CD4-positive, alpha-beta T cell treated with Interleukin-15 for 1 hour (primary cell): ENCODE measurements at places on chromosomes 1 and 21.

DNA sequence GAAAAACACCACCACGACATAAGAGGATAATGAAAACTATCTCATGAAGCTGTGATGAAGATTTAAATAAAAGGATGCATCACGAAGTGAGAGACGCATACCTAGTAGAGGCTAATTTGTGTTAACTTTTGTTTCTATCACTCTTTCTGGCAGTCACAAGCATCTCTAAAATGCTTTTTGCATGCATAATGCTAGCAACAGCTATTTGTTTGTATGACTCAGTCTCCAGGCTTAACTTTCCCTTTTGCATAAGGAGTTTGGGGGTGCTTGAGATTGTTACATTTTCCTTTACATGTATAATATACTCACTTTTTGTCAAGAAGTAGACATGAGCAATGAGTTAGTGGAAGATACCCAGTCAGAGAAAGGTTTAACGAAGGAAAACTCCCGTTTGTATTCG lies 385.4 kb downstream of the DISC1 start:
- no peak for DNase-seq

- DNase-seq = peak; percentile 60
Observed at GRCh38 chr1:11858968-11859871, 475 bp upstream of the NPPB start.

DNA sequence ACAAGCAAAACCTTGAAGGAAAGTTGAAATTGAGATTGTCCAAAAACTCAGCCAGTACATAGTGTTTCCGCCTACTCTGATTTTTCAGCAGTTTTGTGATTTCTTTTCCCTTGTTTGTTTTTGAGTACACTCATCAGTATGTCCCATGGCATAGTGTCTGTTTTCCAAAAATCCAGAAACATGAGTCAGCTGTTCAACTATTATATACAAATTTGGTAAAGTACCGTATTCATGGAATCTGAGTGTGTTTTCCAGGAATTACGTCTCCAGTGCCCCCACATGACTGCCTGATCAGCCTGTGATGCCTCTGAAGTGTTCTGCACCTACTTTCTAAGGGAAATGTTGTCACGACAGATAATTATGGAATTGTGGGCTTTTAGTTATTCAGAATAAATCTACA lies 186.8 kb downstream of the LTN1 start:
- no peak for DNase-seq

DNA sequence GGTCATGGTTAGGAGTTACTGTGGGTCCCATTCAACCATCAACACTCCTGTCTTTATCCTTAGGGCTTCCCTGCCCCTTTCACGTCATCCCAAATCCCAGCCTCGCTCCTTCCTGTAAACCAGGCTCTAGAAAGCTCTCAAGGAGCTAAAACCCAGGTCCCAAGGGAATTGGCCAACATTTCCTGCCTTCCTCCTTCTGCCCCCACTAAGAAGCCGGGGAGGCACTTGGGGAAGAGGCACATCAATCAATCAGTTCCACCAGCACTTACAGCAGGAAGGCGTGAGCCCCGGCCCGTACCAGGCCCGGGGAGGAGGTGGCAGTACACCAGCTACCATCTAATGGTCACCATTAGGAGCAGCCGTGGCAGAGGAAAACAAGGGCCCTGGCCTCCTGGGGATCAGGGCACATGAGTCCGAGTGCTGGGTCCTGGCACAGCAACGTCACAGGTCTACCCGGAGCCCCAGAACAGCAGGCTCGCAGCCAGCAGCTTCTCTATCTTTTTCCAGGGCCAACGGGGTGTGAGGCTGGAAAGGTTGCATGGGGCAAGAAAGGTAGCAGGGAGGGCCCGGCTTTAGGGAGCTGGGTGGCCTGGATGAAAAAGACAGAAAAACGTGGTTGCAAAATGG lies 108.6 kb downstream of the CASZ1 start:
- no peak for DNase-seq

- no peak for DNase-seq
Observed at GRCh38 chr1:218467101-218468072, 122.3 kb downstream of the TGFB2 start.

GRCh38 chr1:77065693-77066342 lies 153.4 kb downstream of the PIGK start:
- no peak for DNase-seq

- peak; percentile 46 for DNase-seq
Observed at GRCh38 chr1:210598135-210598652, 269.5 kb downstream of the HHAT start.

- no peak for DNase-seq
Observed at GRCh38 chr1:163670989-163671757, 349.4 kb downstream of the NUF2 start.

- no peak for DNase-seq
Observed at GRCh38 chr1:232965124-232965911, 14.9 kb downstream of the NTPCR start.

DNA sequence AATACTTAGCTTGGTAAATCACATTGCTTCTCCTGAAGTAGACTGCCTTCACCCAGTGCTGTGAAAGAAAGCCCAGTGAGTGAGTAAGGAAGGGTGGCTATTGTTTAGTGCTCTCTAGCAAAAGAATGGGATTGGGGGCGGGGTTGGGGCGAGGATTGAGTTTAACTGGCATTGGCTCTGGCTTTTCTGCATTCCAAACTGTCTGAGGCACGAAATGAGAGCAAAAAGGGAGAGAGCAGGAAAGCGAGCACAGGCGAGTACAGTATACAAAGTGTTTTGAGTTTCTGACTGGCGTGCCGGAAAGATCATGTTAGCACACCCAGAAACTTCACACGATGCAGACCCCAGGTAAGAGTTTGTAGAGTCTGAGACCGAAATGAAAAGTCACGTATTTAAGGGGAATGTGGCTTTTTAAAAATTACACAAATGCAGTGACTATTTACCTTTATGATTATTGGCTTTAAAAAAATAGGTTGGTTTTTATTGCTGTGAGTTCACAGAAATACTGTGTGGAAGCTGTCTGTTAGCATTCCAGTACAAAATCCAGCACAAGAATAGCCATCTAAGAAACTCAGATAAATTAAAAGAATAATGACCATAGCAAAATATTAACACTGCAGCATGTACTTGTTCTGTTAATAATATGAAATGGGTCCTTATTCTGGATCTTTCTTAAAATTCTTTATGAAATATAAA lies 155.4 kb downstream of the CLEC20A start:
- DNase-seq = no peak

DNA sequence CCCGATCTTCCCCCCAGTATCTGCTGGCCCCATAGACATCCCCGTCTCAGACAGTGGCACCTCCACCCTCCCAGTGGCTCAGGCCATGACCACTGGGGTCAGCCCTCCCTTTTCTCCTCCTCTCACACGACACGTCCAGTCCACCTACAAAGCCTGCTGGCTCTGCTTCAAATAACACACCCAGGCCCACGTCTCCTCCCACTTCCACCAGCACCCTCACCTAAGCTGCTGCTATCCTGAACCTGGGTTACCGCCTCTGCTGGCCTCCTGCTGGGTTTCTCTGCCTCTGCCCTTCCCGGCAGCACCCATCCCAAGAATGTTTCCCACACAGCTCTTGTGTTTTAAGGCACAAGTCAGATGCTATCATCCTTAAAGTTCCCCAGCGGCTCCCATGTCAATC lies 26.0 kb downstream of the MX2 start:
- no peak for DNase-seq

GRCh38 chr1:70462611-70463010 lies 51.5 kb downstream of the CTH start:
- no peak for DNase-seq

- peak; percentile 51 for DNase-seq
Observed at GRCh38 chr1:206725109-206725963, 40.6 kb downstream of the MAPKAPK2 start.

- DNase-seq = no peak
Observed at GRCh38 chr1:3169665-3170356, 100.8 kb downstream of the PRDM16 start.

DNA sequence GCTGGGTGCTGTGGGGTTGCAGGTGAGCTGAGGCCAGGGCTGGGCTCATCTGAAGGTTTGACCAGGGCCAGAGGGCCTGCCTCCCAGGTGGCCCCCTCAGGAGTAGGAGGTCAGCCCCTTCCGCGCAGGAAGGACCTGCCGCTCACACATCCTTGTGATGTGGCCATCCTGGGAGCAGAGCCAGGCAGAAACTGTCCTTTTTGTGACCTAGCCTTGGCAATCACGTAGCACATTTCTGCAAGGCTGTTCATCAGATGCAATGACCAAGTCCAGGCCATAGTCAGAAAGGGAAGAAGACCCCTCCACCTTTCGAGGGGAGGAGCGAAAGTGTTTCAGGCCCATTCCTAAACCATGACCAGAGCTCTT lies 55.5 kb upstream of the TRAPPC10 start:
- no peak for DNase-seq

GRCh38 chr1:69504730-69505252 lies 62.9 kb upstream of the LRRC7 start:
- no peak for DNase-seq

GRCh38 chr1:87399264-87399663 lies 70.6 kb downstream of the LMO4 start:
- DNase-seq = no peak
